ENCODE measurements at places on chromosomes 7 and 10.

DNA sequence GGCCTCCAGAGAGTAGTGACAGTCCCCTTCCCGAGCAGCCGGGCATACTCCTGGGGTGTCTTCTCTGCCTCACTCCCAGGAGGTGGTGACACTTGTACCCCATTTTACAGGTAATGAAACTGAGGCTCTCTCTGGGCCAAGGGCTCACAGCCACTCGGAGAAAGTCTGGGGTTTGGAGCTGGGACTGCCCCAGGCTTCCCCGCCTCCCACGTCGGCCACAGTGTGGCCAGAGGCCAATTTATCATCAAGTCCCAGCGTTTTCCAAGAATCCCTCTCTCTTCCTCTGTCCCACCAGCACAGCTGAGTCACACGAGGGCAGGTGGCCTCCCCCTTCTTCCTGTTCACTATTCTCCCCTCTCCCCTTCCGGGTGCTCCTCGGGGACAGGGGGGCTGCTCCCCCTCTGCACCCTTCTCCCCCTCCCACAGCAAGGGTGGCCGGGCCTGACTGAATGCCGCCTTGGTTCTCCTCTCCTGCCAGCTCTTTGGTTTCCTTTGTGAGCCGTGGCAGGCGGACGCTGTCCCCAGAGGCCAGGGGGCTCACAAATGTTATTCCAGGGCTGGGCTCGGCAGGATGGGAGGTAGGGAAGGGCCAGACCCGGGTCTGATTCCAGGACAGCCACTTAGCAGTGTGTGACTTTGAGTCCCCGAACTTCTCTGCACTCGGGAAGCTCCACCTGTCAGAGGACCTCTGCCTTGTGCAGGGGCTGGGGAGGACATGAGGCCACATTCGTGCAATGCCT, 17.7 kb downstream of the CLIP2 start:
- DNase-seq = no peak

DNA sequence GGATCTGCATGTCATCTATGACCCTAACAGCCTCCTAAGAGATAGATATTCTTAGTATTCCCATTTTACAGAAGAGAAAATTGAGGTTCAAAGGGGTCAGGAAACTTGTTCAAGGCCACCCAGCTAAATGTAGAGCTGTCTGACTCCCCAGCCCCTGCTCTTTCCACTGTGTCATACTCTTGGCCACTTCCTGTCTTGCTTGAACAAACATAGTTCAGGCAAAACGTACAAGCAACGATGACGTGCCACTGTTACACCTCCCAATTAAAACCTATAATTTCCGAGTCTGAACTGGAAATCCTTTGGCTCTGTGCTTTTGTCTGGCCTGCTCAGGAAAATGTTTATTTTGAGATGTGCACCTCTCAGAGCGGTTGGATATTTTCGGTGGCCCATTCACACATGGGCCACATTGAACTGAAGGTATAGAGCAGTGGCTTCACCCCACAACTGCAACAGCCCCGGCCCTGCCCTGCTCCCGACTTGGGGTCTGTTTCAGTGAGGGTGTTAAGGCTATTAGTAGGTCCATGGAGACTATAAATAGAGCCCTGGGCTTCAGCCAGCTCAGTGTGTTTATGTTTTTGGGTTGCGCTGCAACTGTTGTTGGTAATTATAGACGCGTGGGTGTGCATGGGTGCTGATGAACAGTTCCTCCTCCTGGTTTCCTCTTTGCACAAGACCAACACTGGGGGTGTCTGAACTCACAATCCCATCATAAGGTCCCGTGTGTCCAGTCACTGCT, 172.3 kb upstream of the ADO start:
- DNase-seq = no peak

DNA sequence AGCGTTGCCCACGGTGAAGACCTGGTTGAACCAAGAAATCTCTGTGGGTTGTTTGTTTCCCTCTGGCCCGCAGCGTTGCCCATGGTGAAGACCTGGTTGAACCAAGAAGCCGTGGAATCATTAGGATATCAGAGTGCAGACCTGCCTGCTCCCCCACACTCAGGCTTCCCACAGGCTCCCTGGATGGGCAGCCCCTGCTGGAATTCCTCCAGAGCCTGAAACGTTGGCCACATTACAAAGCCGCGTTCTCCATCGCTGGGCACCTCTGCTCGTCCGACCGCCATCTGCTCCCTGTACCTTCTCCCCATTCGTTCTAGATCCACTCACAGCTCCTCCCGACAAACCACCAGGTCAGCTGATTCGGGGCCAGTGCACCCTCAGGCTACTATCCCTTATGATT, 266.9 kb upstream of the SHH start:
- no peak for DNase-seq

- no peak for DNase-seq
Observed at GRCh38 chr7:51949726-51950644, 633.4 kb upstream of the COBL start.

GRCh38 chr7:101813402-101814019, 3.9 kb upstream of the CUX1 start:
- no peak for DNase-seq

GRCh38 chr10:26780793-26781601, 79.8 kb downstream of the ABI1 start:
- DNase-seq = no peak

DNA sequence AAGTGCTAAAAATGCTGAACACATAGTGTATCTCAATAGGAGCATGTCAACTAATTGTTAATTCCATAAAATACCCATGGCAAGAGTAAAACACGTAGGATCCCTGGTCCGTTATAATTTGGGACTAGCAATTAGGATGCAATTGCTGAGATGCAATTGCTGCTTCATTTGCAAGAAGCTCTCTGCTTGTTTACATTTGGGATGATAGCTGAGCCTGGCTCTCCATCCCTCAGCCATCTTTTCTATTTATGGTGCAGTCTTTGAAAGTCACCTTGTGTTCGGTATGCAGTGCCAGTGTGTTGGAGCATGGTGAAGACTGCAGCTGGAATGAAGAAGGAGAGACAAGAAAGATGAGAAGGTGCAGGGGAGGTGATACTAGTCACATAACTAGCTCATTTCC, 191.3 kb downstream of the SNX10 start:
- no peak for DNase-seq

DNA sequence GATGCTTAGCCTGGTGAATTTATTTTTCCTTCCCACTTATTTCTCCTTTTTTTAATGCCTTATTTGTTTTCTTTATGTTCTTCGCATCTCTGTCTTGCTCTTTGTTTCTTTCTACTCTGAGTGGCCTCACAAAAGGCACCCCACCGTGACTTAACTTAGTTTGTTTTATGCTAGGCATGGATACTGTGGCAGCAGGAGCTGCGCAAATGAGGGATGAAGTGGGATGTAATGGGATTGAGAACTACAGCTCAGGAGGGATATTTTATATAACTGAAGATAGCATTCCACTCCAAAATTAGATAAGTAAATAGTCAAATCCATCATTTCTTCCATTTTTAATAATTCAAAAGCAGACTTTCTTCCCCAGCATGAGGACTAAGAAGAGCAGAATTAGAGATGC, 1.7 kb upstream of the CACNA2D1 start:
- DNase-seq = no peak

GRCh38 chr7:32102432-32102873, 32.2 kb upstream of the PDE1C start:
- no peak for DNase-seq

DNA sequence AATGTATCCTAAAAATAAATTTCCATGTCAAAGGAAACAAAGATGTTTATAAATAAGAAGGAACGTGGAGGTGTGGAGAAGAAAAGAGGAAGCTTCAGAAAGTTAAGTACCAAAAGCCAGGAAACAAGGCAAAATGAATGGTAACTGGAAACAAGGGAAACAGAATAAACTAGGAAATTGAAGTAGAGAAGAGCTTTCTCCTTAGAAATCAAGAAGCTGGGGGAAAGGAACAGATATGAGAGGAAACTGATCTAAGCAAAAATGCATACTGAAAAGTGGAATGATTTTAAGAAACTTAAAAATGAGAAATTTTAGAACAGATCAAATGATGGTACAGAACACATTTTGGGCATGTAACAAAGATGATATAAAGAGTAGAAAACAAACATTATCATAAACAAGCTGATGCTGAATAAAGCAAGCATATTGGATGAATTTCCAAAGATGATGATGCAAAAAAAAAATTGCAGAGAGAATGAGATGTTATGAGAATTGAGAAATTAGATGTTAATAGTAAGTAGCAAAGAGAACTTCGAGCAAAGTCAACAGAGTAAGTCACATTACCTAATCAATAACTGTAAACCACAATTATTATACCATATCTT, 1.9 kb downstream of the BRAF start:
- DNase-seq = no peak

GRCh38 chr10:91536733-91537132, 96.1 kb downstream of the PPP1R3C start:
- DNase-seq = no peak

- DNase-seq = no peak
Observed at GRCh38 chr10:110672580-110672919, 28.4 kb downstream of the RBM20 start.

DNA sequence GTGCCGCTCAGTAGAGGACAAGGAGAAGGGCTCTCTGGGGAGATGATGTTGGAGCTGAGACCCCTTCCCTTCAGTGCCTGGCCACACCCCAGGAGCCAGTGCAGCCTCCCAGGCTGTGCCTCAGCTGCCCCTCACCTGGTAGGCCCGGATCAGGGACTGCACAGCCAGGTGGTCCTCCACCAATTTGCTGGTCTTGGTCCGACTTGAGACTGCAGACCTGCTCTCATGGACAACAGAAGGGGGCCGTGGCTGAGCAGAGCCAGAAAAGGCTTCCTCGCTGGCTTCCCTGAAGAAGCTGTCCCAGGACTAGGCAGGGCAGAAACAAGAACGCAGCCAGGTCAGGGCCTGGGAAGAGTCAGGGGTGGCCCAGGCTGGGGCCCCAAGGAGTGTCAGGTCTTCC, 5.5 kb downstream of the OGDHL start:
- DNase-seq = no peak

GRCh38 chr7:153389261-153389660, 629.7 kb downstream of the ACTR3B start:
- no peak for DNase-seq

DNA sequence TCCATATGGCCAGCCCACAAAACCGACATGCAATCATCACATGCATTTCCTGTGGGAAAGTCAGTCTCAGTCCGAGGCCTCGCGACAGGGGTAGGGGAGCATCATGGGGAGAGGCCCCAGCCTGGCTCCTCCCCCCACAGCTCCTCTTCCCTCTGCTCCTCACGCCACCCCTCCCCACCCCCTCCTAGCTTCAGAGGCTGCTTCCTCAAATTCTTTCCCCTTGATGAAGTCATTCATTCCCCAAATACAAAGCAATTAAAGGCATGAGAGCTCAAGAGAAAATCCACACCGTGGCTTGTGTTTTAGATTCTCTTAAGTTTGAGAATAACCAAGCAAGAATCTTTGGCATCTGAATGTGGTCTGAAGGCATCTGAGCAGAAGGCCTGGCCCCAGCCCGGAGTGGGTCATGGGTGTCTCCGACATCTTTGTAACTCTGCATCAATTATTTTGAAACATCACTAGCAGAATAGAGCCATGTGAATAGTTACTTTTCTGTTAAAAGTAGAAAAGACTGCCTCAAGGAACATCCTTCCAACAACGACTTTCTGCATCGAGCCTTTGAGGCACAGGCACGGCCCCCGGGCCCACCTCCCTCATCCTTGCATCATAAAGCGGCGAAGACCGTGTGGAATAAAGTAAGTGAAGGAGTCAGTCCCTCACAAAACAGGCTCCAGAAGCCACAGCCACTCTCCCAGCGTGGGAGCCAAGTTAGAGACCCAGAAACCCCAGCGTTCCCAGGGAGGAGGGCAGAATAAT, 90.9 kb downstream of the DIP2C start:
- no peak for DNase-seq

DNA sequence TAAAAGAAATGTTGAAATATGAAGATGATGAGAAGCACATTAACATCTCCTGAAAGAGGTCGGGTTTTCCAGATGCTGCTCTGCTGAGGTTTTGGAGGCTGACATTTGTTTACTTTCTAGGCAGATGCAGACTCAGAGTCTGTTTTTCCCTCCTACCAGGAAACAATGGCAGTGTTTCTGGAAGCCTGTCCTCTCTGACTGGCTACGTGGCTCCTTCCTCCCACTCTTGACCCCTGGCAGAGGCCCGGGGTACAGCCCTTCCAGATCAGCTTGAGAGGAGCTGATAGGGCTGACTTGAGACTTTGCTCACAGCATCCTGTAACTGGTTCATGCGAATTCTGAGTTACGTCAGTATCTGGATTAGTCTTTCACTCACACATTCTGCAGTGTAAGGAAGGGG, 41.1 kb upstream of the IL15RA start:
- DNase-seq = no peak

DNA sequence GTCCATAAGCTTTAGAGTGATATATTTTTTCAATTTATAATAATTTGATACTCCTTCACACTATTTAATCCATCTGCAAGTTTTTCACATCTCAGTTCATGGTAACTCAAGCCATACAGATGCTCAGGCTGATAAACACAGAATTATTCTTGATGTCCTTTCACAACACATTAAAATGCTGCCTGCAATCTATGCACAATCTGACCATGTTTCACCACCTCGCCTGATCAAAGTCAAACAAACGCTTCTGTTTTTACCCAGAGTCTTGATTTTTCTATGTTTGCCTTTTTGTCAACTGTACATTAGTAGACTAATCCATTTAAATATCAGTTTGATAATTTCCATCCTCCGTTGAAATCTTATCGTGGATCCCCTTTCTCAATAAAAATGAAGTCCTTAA, 833.8 kb upstream of the KCND2 start:
- DNase-seq = no peak

DNA sequence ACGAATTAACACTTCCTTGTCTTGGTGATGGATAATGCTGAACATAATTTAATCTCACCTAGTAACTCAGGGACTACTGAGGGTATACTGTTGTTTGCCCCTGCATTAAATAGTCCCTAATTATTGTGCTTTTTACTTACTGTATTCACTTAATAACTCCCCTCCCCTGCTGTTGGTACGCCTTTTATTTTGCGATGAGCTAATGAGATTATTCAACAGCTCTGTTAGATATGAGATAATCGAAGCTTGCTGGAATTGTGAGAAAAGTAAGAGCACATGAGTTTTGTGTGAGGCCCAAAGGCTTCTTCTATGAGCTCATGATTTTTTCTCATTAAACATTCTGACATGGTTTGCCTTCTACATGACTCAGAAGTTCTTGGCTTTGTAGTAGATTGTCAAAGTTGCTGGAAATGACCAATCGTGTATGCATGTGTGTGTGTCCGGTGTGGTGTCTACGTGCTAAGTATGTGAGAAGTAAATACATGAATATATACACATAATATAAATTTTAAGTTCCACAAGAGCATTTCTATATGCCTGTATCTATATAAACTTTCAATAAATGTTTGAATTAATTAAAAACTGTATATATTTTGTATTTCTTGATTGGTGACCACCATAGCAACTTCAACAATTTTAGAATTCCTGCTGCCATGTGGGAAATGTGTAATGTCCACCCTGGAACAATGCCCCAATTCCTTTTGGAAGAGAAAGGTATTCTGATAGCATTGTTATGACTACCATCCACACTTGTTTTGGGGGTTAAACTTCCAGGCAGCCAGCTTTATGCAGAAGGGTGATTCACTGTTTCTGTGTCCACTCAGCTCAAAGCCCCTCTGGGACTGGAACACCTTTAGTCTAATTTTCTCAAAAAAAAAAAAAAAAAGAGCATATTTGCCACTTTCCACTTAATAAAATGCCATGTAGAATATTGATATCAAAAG, 106.2 kb downstream of the SAMD9 start:
- no peak for DNase-seq

GRCh38 chr10:82150123-82150900, 275.3 kb downstream of the NRG3 start:
- DNase-seq = no peak

All from stimulated activated CD4-positive, alpha-beta T cell treated with anti-CD3 and anti-CD28 coated beads, Interleukin-2, amount 100 ng/mL, for 48 hours (primary cell).